A549 treated with ZK216348 at 1 μM for 4 hours (cell line): ENCODE measurements at places on chromosomes 12 and 14. TPM values are rescaled to one million over a fixed set of nuclear protein-coding genes. Genes with fewer than 3 reads are reported as not detected.

Gene DPF3
- 0.07 to 0.22 TPM (median 0.17 TPM) in 4 of 5 replicates, not detected in the other for total RNA-seq

Gene LTBP2
- 7.1 to 16.0 TPM (median 10.2 TPM) in 5 replicates for total RNA-seq

Gene RASSF3
- total RNA-seq = 24.2 to 31.2 TPM (median 28.7 TPM) in 5 replicates

Gene RTL1
- 0.21 to 0.35 TPM (median 0.26 TPM) in 5 replicates for total RNA-seq

Gene ATP2A2
- 236 to 338 TPM (median 301 TPM) in 5 replicates for total RNA-seq

Gene COL2A1
- total RNA-seq = 0.04 to 0.40 TPM in 2 of 5 replicates, not detected in the others

Gene TRHDE
- total RNA-seq = 0.18 to 0.21 TPM (median 0.19 TPM) in 3 of 5 replicates, not detected in the others

Gene ESPL1
- total RNA-seq = 10.5 to 24.6 TPM (median 22.1 TPM) in 5 replicates

Gene KRT6C
- not detected in 5 replicates for total RNA-seq

Gene LGR5
- not detected in 5 replicates for total RNA-seq

Gene CD4
- not detected in 5 replicates for total RNA-seq

Gene HPD
- 1.0 to 2.0 TPM (median 1.5 TPM) in 5 replicates for total RNA-seq

Gene KRT78
- total RNA-seq = 0.24 TPM in 1 of 5 replicates, not detected in the others

Gene TMEM132D
- total RNA-seq = not detected in 5 replicates

Gene C12orf50
- not detected in 5 replicates for total RNA-seq

Gene NEUROD4
- not detected in 5 replicates for total RNA-seq

Gene ZFC3H1
- total RNA-seq = 10.6 to 18.0 TPM (median 16.9 TPM) in 5 replicates

Gene C1S
- 38.6 to 58.9 TPM (median 42.6 TPM) in 5 replicates for total RNA-seq

Gene AQP5
- total RNA-seq = 0.09 TPM in 1 of 5 replicates, not detected in the others

Gene DTX1
- 0.27 to 1.2 TPM (median 0.40 TPM) in 5 replicates for total RNA-seq

Gene VWF
- total RNA-seq = 0.24 to 0.40 TPM (median 0.26 TPM) in 5 replicates

Gene GPRC5A
- total RNA-seq = 233 to 522 TPM (median 421 TPM) in 5 replicates

Gene ANKS1B
- 0.38 to 1.4 TPM (median 0.45 TPM) in 5 replicates for total RNA-seq

Gene KLRC2
- total RNA-seq = 0.85 to 2.1 TPM (median 1.4 TPM) in 5 replicates

Gene CD69
- not detected in 5 replicates for total RNA-seq

Gene SLCO1A2
- total RNA-seq = 0.02 TPM in 1 of 5 replicates, not detected in the others

Gene TPH2
- total RNA-seq = 0.20 TPM in 1 of 5 replicates, not detected in the others

Gene RNASE3
- total RNA-seq = not detected in 5 replicates

Gene IL26
- total RNA-seq = not detected in 5 replicates

Gene PLEKHG7
- total RNA-seq = not detected in 5 replicates

Gene TWF1
- 59.3 to 91.9 TPM (median 74.2 TPM) in 5 replicates for total RNA-seq

Gene CMKLR1
- not detected in 5 replicates for total RNA-seq

Gene LBHD2
- 0.50 TPM in 1 of 5 replicates, not detected in the others for total RNA-seq

Gene FOXG1
- total RNA-seq = 0.11 to 0.27 TPM (median 0.12 TPM) in 5 replicates

Gene ANP32D
- not detected in 5 replicates for total RNA-seq

Gene IRAK3
- total RNA-seq = 0.27 to 0.93 TPM (median 0.40 TPM) in 5 replicates

Gene IL31
- not detected in 5 replicates for total RNA-seq

Gene ZNF740
- 14.2 to 19.0 TPM (median 15.8 TPM) in 5 replicates for total RNA-seq

Gene TMEM30B
- total RNA-seq = 0.09 to 0.49 TPM (median 0.20 TPM) in 5 replicates

Gene KRT82
- total RNA-seq = not detected in 5 replicates

Gene GLIPR1
- total RNA-seq = 23.6 to 31.6 TPM (median 30.9 TPM) in 5 replicates

Gene BBS10
- total RNA-seq = 2.1 to 5.0 TPM (median 4.7 TPM) in 5 replicates

Gene HEBP1
- total RNA-seq = 52.3 to 62.9 TPM (median 54.7 TPM) in 5 replicates

Gene OTX2
- total RNA-seq = not detected in 5 replicates

Gene SLC8A3
- not detected in 5 replicates for total RNA-seq

Gene DNAH10
- 0.06 to 0.15 TPM (median 0.13 TPM) in 5 replicates for total RNA-seq

Gene LRRC43
- 0.16 TPM in 1 of 5 replicates, not detected in the others for total RNA-seq

Gene CLEC9A
- not detected in 5 replicates for total RNA-seq

Gene TMEM121
- 2.1 to 11.7 TPM (median 10.8 TPM) in 5 replicates for total RNA-seq

Gene ADAM20
- total RNA-seq = not detected in 5 replicates

Gene BCL2L2
- total RNA-seq = 15.2 to 23.4 TPM (median 20.0 TPM) in 5 replicates

Gene TIMELESS
- 31.9 to 39.8 TPM (median 38.2 TPM) in 5 replicates for total RNA-seq

Gene KITLG
- total RNA-seq = 8.5 to 16.2 TPM (median 14.1 TPM) in 5 replicates

Gene KLRF1
- not detected in 5 replicates for total RNA-seq

Gene ABCC9
- total RNA-seq = not detected in 5 replicates
